Hippocampal formation (tissue), 2 donors: ENCODE measurements at places on chromosomes 1 and 21.

DNA sequence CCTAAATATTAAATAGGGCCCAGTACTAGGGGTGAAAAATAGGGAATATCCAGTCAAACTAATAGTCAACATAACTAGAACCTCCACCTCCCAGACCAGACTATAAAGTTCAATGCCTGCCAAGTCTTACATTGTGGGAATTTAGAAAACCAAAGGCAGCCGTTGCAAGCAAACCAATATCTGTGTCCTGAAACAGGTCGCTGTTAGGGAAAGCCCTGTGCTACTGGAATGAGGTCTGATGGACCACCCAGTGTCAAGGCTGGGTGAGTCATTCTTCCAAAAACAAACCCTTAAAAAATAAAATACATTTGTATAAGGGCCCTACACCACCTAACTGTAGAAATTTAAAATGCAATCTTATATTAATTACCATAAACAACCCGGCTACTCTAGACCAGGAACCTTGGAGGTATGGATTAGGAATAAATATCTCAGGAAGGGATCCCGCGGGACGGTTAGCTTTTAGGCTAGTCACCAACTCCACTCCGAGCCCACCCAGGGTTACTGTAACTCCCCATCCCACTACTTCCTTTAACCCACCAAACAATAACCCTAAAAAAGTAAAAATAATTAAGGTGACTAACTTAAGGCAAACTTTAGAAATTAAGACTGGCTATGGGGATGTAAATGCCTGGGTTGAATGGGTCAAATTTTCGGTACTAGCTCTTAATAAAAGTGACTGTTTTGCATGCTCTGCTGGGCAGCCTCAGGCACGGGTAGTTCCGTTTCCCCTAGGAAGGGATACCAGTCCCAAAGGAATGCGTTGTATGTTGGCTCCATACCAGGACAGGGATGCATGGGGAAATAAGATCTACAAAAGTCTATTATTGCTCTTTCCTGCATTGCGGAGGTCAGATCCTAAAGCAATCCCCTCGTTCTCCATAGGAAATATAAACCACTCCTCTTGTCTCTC is 65.4 kb upstream of the TLR5 start:
- no peak for DNase-seq

DNA sequence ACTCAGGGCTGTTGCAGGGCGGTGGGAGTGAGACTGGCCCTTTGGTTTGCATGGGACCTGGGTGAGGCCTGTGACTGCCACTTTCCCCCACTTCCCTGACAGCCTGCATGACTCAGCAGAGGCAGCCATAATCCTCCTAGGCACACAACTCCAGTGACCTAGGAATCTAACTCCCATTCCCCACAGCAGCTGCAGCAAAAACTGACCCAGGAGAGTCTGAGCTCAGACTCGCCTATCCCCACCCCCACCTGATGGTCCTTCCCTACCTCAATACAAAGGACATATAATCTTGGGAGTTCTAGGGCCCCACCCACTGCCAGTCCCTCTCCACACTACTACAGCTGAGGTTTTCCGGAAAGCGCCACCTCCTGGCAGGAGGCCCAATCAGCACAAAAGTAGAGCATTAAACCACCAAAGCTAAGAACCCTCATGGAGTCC is 26.7 kb downstream of the NDC1 start:
- DNase-seq = no peak

- DNase-seq = peak; percentile 44
Measured at GRCh38 chr1:19661721-19662228, 2.9 kb upstream of the HTR6 start.

GRCh38 chr1:179144626-179145025 is 62.8 kb downstream of the TOR3A start:
- no peak for DNase-seq

DNA sequence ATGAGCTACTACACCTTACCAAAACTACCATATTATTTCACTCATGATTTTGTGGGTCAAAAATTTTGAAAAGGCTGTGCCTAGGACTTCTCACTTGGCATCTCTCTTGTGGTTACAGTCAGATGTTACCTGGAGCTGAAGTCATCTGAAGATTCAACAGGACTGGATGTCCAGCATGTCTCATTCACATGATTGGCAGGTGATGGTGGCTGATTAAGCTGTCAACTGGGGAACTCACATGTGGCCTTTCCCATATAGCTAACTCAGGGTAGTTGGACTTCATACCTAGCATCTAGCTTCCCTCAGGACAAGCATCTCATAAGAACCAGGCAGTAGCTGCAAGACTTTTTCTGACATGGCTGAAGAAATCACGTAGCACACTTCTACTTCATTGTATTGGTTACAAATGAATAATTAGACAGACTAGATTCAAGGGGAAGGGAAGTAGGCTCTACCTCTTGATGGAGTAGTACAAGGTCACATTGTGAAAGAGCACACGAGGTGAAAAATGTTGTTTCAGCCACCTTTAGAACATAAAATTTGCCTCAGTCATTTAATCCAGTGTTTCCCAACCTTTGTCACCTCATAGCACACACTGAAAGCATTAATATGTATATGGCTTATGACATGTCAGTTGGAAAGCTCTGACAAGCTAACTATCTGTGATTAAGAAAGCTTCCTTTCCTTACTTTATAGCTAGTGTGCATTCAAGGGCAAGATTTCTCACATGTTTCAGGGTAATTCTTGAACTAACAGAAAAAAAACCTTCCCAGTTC is 68.0 kb upstream of the PTGFRN start:
- no peak for DNase-seq

GRCh38 chr1:175188936-175189335 is 3.6 kb downstream of the KIAA0040 start:
- DNase-seq = no peak

DNA sequence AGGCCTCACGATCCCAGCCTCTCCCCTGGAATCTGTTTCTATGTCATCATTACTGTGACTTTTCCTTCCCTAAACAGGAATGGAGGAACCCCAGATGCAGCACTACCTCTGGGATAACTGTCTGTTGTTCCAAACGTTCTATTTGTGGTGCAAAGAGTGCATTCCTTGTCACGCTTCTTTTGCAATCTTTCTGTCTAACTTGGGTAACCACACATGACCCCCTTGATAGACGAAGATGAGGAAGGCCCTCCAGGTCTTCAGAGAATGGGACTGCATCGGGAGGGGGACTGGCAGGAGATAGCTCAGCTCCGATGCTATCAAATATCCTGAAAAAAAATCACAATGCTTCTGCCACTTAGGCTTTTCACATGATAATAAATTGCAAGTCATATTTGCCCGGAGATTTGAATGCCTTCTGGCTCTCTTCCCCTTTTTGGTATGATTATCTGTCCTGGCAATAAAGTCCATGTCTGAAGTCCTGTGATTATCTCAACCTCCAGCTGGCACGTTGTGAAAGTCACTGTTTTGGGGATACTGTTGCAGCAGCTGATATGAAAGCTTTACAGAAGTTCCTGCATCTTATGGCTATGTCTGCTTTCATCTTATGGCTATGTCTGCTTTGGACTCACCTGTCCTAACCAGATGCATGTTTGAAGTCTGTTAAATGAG is 148.7 kb upstream of the LMO4 start:
- DNase-seq = no peak

DNA sequence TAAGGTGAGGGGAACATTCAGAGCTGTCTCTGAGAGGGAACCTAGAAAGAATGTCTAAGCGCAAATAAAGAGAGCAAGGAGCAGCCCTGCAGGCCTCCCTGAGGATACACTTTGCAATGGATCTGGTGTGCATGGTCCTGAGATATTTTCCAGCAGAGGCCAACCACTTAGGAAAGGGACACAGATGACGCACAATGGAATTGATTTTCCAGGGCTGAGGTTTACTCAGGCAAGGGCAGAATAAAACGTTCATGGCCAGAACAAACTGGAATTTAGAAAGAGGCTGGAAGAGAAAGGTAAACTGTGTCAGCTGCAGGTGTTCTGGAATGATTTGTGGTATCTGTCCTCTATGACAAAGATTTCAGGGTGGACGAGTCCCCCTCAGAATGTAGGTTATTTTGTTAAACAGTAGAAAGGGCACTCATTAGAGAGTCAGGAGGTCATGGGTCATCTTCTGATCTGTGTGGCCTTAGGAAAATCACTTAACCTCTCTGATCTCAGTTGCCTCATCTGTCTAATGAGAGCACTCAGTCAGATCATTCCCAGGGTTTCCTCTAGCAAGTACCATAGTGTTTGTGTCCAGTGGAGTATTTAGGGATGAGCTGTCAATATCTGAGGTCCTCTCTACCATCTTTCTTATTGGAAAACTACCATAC is 61.8 kb upstream of the PGBD5 start:
- no peak for DNase-seq

- DNase-seq = no peak
Measured at GRCh38 chr1:178693366-178693765, 31.7 kb upstream of the RALGPS2 start.
